ENCODE measurements at places on chromosomes 4 and X.

GRCh38 chrX:45435481-45435880 is 234.8 kb upstream of the DIPK2B start:
- no peak for DNase-seq

- no peak for DNase-seq
Measured at GRCh38 chrX:146056511-146057081, 239.0 kb downstream of the SLITRK2 start.

- DNase-seq, result no peak
Measured at GRCh38 chr4:59455751-59456150, 1744.4 kb upstream of the ADGRL3 start.

GRCh38 chr4:173520921-173521466 is 9.0 kb downstream of the HAND2 start:
- DNase-seq, result no peak

DNA sequence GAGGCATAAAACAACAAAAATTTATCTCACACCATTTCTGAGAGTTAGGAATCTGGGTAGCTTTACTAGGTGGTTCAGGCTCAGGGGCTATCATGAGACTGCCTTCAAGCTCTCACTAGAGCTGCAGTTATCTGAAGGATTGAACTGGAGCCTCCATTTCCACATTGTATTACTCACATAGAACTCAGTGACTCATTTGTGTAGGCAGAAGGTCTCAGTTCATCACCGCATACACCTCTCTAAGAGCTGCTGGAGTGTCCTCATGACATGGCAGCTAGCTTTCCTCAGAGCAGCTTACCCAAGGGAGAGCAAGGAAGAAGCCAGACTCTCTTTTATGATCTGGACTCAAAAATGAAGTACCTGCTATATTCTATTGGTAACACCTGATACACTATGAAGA is 389.2 kb downstream of the IQCM start:
- DNase-seq, result no peak

GRCh38 chrX:65755786-65756185 is 88.3 kb downstream of the MSN start:
- no peak for DNase-seq

GRCh38 chrX:70171624-70172023 is 5.7 kb upstream of the DGAT2L6 start:
- no peak for DNase-seq

- DNase-seq, result no peak
Measured at GRCh38 chrX:100409610-100410590, at the start of gene PCDH19. Gene PCDH19, minus strand, starts transcription at chrX:100410273. Its CDS starts 1,676 bp downstream, at chrX:100408597.

GRCh38 chr4:54095110-54095825 is 4.7 kb upstream of the GSX2 start:
- DNase-seq, result no peak

- no peak for DNase-seq
Measured at GRCh38 chr4:26004290-26004689, 90.3 kb downstream of the SMIM20 start.

GRCh38 chrX:26580021-26580420 is 364.1 kb downstream of the MAGEB5 start:
- DNase-seq, result no peak

- no peak for DNase-seq
Measured at GRCh38 chrX:13468096-13468495, 101.3 kb upstream of the EGFL6 start.

DNA sequence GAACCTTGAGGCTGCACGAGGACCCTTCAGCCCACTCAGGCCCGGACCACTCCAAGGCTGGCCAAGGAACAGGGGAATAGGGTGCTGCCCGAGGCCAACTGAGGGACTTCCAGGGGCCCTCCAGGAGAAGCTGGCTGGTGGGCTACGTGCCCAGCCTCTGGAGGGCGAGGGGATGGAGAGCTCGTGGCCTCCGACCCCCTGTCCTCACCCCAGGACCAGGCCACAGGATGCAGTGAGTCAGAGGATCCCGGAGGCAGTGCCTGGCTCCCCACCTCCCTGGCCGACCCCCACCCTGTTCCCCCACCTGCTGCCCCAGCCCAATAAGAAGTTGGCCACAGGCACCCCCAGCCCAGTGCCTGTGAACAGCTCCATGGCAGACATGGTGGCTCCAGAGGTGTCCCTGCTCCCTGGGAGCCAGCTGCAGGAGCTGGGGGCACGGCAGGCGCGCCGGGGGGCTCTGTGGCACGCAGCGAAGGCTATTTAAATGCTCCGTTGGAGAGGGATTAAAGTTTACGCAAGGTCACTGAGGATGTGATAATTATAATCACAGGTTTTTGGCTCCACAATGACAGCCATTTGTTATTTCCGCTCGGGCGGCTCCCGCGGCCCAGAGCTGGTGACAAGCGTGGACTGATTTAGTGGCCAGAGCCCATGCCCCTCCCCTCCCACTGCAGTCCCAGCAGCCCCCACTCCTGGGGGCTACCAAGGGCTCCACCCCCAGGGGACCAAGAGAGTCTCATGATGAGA is 95.7 kb upstream of the NKX1-1 start:
- DNase-seq, result no peak

GRCh38 chr4:184851200-184851541 is 25.4 kb upstream of the ACSL1 start:
- DNase-seq, result no peak

- no peak for DNase-seq
Measured at GRCh38 chr4:91325495-91325894, 978.3 kb upstream of the GRID2 start.

GRCh38 chrX:97898798-97899197 is 1015.1 kb downstream of the RPA4 start:
- DNase-seq, result no peak

- DNase-seq, result no peak
Measured at GRCh38 chr4:86092684-86093083, 267.2 kb downstream of the MAPK10 start.

GRCh38 chr4:60389633-60390032 is 810.5 kb upstream of the ADGRL3 start:
- no peak for DNase-seq

DNA sequence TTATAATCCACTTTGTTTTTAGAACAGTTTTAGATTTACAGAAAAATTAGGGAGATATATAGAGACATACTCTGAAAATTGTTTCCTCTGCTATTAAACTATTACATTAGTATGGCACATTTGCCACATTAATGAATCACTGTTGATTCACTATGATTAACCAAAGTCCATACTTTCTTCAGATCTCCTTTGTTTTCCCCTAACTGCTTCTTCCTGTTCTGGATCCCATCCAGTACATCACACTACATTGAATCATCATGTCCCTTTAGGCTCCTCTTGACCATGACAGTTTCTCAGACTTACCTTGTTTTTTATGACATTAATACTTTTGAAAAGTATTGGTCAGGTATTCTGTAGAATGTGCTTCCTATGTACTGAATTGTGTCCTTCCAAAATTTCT is 109.2 kb upstream of the EDNRA start:
- DNase-seq, result no peak

- DNase-seq, result no peak
Measured at GRCh38 chr4:48141048-48141447, 7.0 kb upstream of the TXK start.

GRCh38 chrX:151687635-151688034 is 7.6 kb upstream of the PRRG3 start:
- no peak for DNase-seq

DNA sequence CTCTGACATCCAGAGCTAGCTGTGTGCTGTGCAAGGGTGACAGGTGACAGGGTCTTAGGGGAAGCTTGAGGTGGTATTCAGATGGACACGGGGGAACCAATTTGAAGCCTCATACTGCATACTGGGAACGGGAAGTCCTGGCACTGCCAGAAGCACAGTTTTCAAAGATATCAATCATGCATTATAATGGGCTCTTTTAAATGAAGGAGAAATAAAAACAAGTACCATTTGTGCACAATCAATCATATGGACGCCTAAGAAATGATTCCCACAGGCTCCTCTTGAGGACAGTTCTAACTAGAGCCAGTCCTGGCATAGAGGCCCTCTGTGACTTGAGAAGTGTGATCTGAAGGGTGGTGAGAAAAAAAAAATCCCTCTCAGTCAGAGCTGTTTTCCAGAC is 50.9 kb downstream of the TSC22D3 start:
- DNase-seq, result no peak

- no peak for DNase-seq
Measured at GRCh38 chrX:41596596-41596995, 92.2 kb upstream of the GPR34 start.

DNA sequence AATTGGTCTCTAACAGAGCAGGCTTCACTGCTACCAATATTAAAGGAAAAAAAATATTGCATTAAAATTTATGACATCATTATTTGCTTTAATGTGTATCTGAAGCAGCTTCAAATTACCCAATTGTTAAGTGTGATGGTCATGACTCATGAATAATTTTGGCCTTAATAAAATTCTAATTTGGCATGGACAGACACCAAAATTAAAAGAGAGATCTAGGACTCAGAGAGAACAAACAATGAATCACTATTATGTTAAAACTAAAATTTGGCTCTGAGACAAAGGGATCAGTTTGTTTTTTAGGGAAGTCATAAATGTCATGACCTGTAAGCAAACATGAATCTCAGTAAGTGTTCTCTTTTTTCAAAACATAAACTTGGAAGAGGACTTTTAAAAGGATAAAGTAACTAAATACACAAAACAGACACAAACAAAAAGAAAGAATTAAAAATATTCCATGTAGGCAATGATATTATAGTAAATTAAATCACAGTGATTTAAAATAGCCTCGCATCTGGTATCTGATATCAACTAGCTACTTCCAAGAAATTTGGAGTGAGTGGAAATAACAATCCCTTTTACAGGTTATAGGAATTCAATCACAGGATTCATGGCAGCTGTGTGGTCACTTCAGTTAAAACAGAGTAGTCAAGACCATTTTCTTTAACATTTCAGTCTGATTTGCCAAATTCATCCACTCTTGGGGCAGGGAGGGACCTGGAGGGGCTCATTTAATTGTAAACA is 11.6 kb downstream of the VEGFC start:
- no peak for DNase-seq

DNA sequence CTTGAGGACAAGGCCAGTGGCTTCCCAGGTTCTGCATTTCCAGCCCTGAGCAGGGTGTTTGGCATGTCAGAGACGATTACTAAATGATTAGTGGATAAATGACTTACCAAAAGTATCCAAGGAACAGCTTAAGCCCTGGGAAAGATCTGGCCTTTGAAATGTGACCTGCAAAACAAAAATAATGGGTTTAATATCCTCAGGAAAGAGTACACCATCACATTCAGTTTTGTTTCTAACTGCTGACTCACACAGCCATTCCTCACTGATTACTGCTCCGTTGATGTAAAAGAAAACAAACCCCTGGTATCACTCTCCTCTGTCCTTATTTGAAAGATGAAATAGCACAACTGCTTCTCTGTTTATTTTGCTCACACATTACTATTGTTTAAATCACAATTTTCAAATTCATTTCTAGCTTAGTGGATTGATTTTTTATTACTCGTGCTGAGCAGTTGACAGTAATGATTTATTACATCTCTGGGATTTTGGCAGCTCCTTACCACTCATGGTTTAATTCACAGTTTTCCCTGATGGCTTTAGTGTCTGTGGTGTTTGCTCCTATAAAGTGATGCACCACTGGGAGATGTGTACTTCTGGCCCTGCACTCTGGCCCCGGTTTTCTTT is 117.0 kb downstream of the CBLL2 start:
- no peak for DNase-seq

DNA sequence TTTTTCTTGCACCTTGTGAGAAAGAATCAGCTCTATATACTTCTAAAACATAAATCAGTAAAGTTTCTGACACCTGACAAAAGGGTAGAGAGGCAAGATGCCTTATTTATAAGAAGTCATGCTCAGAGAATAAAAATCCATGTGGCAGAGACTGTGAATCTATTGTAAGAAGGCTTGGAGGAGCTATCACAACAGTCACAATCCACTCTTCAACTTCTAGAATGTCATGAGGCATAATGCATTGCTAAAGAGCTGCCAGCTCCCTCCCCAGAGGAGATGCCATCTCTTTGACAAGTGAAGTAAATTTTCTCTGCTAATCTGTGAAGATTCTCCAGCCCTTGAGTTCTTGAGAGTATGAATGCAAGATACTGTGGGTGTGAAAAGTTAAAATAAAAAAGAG is 971.2 kb upstream of the IGFBP7 start:
- no peak for DNase-seq

DNA sequence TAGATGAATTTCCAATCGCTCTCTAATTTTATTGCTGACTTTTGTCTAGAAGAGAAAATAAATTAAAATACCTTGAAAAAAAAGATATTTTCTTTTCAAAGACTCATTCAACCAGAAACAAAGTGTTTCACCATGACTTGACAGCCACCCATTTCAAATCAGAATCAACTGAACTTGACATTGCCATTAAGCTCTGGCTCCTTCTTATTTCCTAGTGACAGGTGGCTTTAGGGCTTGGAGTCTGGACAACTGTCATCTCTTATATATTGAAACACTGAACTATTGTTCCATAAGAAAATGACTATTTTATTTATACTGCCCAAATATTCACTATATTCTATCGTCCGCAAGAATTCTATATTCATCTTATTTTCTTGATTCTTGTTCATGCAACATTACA is 229.2 kb downstream of the SLC39A8 start:
- DNase-seq, result no peak

GRCh38 chr4:87910795-87911194 is 64.7 kb upstream of the SPP1 start:
- no peak for DNase-seq

GRCh38 chr4:155545456-155545855 is 121.2 kb upstream of the GUCY1A1 start:
- no peak for DNase-seq

GRCh38 chr4:6948134-6948460 is 38.5 kb downstream of the TBC1D14 start:
- no peak for DNase-seq

DNA sequence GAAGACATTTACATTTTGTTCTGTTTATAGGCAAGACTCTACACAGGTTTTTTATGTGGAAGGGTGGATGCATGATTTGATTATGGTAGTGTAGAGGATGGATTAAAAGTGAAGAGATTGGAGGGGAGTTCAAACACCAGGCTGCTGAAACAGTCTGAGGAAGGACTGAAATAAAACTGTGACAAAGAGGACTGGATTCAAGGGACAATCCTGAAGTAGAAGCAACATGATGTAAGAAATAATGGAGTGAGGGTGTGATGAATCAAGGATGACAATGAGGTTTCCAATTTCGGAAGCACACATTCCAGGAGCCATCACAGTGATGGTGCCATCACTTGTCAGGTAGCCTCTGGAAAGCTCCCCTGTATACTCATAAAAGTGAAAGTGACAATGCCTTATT is 103.5 kb downstream of the SYNPO2 start:
- no peak for DNase-seq

DNA sequence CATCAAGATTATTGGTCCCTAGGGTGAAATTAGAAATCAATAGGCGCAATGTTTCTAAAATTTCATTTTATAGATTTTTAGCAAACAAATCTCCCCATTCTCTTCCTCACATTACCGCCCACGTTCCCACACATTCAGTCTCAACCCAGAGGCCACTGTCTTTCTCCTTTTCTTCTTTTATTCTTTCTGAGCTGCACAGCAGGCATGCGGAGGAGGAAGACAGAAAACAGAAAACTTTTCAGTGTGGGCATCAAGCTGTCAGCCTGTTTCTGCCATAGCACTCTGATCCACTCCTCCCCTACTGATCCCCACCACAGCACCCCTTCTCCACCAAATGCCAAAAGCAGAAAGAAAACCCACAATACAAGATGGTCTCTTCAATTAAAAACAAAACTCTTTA is 94.8 kb upstream of the ADAMTS3 start:
- no peak for DNase-seq

- DNase-seq, result no peak
Measured at GRCh38 chrX:48459483-48459882, 10.6 kb downstream of the SLC38A5 start.

Data from stimulated activated effector memory CD8-positive, alpha-beta T cell treated with anti-CD3 and anti-CD28 coated beads, Interleukin-12 subunit alpha, Interleukin-12 subunit beta, amount 100 ng/mL, for 72 hours (primary cell).